ENCODE measurements at places on chromosomes 12 and 14. TPM values are rescaled to one million over a fixed set of nuclear protein-coding genes. Genes with fewer than 3 reads are reported as not detected.

DNA sequence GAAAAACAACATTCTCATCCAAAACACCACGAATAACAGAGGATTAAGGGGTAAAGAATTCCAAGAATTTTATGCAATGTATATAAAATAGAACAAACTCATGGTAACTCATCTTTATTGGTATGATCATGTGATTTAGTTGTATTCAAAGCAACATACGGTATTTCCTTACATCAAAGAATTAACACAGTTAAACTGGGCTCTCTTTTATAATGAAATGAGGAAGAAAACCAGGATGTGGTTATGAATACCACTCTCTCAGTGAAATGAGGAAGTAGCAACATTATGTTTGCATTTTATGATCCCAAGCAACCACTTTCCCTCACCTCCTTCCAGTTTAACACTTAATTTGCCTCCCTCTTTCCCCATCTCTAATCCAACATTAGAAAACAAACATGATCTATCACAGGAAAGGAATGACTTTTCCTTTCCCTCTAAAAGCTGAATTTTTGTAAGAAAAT is 22.9 kb downstream of the SPTLC2 start:
- H3K4me1 ChIP-seq, result no peaks in the 10 kb centered on the region
- no peak for DNase-seq
- H3K27ac ChIP-seq, result peak overlapping the region; percentile 57
- no peaks in the 10 kb centered on the region for H3K36me3 ChIP-seq

DNA sequence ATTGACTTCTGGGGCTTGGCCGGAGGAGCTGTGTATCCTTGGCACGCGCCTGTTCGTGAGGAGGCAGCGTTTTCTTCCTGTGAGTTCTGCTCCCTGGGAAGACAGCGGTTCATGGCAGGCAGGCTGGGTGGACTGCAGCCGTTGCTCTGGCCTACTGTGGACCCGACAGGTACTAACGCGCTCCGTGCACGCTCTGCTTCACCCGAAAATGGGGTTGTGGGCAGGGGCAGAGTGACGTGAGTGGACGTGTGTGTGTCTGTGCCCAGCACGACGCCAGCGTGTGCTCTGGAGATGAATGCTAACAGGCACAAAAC is 179.1 kb downstream of the KIF26A start:
- no peak overlapping the region for H3K27ac ChIP-seq
- H3K36me3 ChIP-seq, result no peaks in the 10 kb centered on the region
- H3K4me1 ChIP-seq, result no peaks in the 10 kb centered on the region
- H3K4me3 ChIP-seq, result no peak overlapping the region
- no peak for DNase-seq
- peaks cover 55% of the 10 kb centered on the region for H3K27me3 ChIP-seq

DNA sequence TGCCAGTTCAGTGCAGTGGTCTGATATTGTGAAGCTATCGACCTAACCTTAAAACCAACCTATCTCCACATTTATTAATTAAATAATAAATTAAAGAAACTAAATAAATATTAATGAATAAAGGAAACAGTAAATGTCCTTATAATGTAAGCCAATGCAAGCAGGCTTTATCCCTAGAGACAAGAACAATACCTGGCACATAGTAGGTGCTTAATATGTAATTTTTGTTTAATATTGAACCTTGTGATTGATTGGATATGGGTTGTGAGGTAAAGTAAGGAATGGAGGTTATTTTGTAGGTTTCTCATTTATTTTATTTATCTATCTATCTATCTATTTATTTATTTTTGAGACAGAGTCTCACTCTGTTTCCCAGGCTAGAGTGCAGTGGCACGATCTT is 7.8 kb upstream of the TUBA1B start:
- H3K27ac ChIP-seq, result no peak overlapping the region
- no peaks in the 10 kb centered on the region for H3K4me1 ChIP-seq
- H3K4me3 ChIP-seq, result no peak overlapping the region

DNA sequence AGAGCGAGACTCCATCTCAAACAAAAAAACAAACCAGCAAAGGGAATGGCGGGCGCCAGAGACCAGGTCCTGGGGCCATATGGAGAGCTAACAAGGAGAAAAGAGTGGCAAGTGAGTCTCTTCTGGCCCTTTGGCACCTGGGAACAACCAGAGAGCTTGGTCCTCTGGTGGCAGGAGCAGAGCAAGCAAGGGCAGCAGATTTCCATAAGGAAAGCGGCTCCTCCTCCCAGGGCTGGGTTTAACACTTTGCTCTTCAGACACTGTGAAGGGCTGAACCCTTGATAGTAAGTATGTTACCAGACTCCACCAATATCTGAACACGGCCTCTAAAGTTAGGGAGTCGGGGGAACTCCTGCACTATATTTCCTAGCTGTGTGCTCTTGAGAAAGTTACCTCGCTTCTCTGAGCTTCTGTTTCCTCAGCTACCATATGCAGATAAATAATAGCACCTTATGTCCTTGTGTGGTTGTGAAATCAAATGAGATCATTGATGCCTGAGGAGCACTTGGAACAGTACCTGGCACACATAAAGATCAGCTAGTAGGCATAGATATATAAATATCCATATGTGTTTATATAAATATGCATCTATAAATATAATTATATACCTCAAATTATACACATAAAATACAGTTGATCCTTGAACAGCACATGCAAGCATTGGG is 33.4 kb upstream of the PLEKHG6 start:
- peak overlapping the region; percentile 99 for H3K27ac ChIP-seq
- H3K4me3 ChIP-seq, result no peak overlapping the region
- H3K36me3 ChIP-seq, result no peaks in the 10 kb centered on the region
- peaks cover 26% of the 10 kb centered on the region for H3K4me1 ChIP-seq

The HSPB8 gene
- 19.3 TPM for total RNA-seq

The WBP11 gene
- total RNA-seq, result 22.1 TPM

The MIPOL1 gene
- 48.8 TPM for total RNA-seq
